ENCODE measurements at places on chromosomes 7 and 10.
A peak's percentile ranks its signal among the peaks of the same experiment; 100 is the strongest.

DNA sequence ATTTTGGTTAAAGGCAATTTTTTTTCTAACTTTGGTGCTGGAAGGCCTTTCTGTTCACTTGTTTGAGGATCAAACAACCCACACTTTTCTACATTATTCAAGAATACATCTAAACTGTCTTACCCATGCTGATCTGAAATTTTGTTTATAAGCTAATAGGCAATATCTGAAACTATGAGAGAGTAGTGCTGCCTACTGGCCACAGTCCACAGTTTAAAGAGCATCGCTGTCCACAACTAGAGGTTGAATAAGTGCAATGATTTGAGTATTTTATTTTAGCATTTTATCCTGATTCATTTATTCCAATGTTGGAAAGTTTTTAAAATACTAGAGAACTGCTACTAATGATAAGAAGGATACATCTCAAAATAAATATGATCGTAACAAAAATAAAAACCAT is 306.9 kb downstream of the ELMO1 start:
- no peak for DNase-seq

- no peak for DNase-seq
Measured at GRCh38 chr7:35571611-35572240, 123.2 kb downstream of the HERPUD2 start.

DNA sequence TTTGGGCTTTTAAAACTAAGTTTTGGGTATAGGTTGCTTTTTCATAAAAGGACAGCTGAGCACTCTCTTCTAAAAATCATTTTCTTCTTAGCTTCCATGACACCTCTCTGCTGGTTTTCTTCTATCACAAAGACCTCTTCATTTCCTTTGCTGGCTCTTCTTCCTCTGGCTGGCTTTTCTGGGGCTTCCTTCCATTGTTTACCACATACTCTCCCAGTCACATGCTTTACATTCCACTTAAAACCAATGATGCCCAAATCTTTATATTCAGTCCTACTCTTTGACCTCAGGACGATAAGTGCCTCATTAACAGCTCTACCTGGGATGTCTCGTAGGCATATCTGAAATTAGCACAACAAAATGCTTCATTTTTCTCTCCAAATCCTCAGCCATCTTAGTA is 26.8 kb downstream of the FAM133B start:
- no peak for DNase-seq

GRCh38 chr7:148624735-148625134 is 34.2 kb downstream of the C7orf33 start:
- DNase-seq = no peak

DNA sequence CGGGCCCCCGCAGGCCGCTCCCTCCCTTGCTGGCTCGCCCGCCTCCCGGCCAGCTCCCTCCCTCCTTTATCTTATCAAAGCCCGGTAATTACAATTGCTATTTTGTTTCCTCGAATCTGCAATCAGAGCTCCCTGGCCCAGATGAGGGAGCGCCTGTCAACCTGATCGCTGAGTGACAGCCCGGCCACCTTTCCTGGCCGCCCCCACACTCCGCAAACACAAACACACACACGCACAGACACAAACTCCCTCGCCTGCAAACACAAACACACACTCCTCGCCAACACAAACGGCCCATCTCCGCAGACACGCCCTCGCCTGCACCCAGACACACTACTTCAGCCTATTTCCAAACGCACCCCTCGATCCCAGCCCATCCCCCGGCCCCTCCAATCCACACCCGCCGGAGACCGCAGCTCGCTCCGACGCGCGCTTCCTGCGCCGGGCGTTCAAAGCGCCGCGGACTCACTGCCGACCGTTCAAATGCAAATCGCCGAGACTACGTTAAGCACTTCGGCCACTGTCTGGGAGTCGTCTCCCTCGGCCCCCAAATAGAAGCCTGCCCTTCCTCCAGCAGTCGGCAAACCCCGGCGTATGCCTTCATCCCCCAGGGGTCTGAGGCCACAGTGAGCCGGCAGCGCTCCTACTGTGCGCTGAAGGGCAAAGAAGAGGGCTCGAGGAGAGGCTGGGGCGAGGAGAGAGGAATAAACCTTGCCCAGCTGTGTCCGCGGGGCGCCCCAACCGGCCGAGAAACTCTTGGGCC is 3.0 kb upstream of the FGF8 start:
- no peak for DNase-seq

- peak; percentile 48 for DNase-seq
Measured at GRCh38 chr10:7819121-7819460, 786 bp downstream of the TAF3 start.

GRCh38 chr10:124494046-124494807 is 32.6 kb downstream of the LHPP start:
- DNase-seq = no peak

- DNase-seq = peak; percentile 65
Measured at GRCh38 chr10:28326516-28327490, 23.9 kb upstream of the MPP7 start.

GRCh38 chr7:473870-474604 is 45.6 kb downstream of the PDGFA start:
- no peak for DNase-seq

Measured in urothelium cell line (cell line).